ENCODE measurements at places on chromosomes 13 and 19. TPM values are rescaled to one million over a fixed set of nuclear protein-coding genes. Genes with fewer than 3 reads are reported as not detected.
A peak's percentile ranks its signal among the peaks of the same experiment; 100 is the strongest.

DNA sequence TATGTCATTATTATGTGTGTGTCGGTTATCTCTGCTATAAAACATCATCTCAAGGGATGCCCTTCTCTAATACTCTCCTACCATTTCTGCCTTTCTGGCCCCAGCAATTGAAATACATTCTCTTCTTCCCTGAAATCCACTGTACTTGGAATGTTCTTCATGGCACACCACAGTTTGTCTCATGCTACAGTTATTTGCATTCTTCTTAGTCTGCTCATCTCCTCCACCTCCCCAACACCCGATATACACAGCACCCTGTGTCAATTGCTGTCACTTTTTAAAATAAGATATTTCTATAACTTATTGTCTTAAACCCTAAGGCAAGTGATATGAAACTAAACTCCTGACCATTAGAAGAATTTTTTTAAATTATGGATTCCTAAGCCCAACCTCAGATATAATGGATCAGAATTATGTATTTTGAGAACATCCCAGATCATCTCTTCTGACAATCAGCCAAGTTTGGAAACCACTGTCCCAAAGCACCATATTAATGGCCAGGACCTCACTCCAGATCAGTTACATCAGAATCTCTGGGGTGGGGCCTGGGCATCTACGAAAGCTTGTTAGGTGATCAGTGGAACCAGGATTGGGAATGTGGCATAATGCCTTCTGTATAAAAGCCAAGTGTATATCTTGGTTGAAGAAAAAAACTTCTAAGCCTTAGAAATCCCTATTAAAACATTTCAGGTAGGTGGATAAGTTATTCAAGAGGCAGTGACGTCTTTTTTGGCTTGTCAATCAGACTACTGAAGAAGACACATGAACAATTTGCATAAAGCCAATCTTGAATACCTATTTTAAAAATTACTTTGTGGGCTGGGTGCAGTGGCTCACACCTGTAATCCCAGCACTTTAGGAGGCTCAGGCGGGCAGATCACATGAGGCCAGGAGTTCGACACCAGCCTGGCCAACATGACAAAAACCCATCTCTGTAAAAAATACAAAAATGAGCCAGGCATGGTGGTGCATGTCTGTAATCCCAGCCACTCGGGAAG, 30.0 kb upstream of the KBTBD7 start:
- DNase-seq, result no peak

- DNase-seq, result no peak
These were observed 5.9 kb upstream of the TRAPPC2B start for GRCh38 chr19:57357406-57357805.

GRCh38 chr13:48710160-48710559, 56.4 kb downstream of the CYSLTR2 start:
- no peak for DNase-seq

DNA sequence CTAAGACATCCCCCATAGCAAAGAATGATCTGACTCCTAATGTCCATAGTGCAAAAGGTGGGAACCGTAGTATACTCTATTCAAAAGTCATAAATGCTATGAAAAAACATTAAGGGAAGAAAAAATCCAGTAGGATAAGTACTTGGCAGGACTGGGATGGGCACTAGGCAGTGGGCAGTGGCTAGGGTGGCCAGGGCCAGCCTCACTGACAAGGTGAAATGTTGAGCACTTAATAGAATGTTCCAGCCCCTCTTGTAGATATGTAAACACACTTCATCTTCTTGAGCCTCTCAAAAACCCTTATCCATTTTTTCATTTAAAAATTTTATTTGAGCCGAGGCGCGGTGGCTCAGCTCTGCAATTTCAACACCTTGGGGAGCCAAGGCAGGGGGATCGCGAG, 1.5 kb upstream of the CLEC4G start:
- DNase-seq, result no peak

DNA sequence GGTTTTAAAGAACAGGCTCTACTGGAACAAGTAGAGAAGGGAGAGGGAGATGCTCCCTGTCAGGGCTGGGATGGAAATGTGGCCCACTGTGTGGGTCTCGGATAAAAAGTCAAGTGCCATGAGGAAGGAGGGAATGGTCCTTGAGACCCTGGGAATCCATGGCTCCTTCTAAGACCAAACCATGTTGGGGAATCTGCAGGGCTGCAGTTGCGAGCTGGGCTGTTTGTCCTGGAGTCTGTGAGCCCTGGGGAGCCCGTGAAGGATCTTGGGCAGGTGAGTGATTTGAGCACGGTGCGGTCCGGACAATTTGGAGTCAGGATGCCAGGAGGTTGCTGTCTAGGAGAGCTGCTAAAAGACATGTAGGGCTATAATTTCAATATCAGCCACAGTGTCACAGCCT, 359.4 kb downstream of the FGF9 start:
- no peak for DNase-seq

DNA sequence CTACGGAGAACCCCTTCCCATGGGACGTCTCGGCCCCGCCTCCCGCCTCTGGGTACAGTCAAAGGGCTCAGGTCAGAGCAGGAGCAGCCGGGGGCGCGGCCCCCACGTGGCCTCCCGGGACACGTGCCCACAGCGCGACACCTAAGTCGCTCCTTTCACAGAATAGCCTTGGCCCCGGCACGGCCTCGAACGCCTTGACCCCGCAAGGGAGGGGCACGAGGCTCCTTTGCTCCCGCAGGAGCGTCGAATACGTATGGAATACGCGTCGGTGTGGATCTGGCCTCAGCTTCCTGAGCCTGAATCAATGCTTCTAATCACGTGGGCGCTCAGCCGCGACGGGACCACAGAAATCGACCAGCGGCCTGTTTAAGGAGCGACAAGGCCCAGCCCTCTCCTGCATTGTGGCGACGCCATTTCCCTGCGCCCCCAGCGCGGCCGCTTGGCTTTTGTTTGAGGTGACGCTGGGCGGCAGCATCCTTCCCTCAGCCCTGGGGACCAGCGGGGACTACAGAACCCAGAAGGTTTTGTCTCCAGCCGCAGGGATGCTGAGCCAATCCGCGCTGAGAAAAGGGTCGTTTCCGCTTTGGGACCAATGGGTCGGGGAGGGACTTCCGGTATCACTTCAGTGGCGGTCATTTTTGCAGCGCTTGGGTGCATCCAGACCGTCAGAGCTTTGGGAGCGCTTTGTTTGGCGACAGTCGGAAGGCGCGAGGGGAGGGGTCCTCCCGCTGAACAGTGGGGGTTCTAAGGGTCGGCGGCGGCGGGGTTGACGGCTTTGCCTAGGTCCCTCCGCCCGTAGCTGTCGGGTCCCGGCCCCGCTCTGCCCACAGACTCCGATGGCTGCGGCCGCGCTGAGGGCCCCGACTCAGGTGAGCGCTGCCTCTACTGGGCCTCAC, at the start of gene ZIK1:
Gene ZIK1, plus strand, starts transcription at position 625 of the 896 bp plus-strand sequence. Its CDS starts 212 bp downstream, at position 837.
- peak; percentile 99 for DNase-seq

GRCh38 chr19:57466489-57466888, 9.5 kb upstream of the VN1R1 start:
- DNase-seq, result no peak

- peak; percentile 78 for DNase-seq
These were observed 7.3 kb upstream of the DGKH start for GRCh38 chr13:42041011-42041683.

GRCh38 chr19:12166626-12167025, 3.7 kb downstream of the ZNF136 start:
- DNase-seq, result no peak

GRCh38 chr13:48909056-48909389, 66.7 kb upstream of the FNDC3A start:
- DNase-seq, result no peak

Gene FLT1
- 26.8 TPM for polyA plus RNA-seq

Gene ZNF793
- 6.8 TPM for polyA plus RNA-seq

Gene MBD3L3
- polyA plus RNA-seq, result 0.49 TPM

Gene FBXO27
- polyA plus RNA-seq, result 13.7 TPM

Gene ZSCAN22
- polyA plus RNA-seq, result 0.99 TPM

All from GM23338 (cell line).